ENCODE measurements at places on chromosomes 12 and 14.
A peak's percentile ranks its signal among the peaks of the same experiment; 100 is the strongest.

DNA sequence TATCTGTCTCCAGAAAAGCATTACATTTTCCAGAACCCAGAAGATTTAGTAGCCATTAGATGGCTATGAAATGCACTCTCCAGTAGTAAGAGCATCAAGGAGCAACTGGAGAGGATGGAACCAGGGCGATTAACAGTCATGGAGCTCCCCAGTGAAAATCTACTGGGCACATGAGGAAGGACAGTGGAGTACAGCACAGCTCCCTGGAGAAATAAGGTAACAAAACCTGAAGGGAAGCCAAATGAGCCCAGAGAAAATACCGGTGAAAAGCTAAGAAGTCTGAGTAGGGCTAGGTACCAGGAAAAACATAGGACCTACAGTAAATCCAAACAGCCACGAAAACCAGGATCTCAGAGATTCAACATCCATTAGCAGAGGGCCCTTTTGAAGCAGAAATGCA is 21.6 kb downstream of the SOX5 start:
- DNase-seq = no peak

GRCh38 chr14:104794993-104795780 is at the start of gene AKT1:
Gene AKT1, minus strand, starts transcription at chr14:104795748. Its CDS starts 3,105 bp downstream, at chr14:104792643.
- DNase-seq = no peak

DNA sequence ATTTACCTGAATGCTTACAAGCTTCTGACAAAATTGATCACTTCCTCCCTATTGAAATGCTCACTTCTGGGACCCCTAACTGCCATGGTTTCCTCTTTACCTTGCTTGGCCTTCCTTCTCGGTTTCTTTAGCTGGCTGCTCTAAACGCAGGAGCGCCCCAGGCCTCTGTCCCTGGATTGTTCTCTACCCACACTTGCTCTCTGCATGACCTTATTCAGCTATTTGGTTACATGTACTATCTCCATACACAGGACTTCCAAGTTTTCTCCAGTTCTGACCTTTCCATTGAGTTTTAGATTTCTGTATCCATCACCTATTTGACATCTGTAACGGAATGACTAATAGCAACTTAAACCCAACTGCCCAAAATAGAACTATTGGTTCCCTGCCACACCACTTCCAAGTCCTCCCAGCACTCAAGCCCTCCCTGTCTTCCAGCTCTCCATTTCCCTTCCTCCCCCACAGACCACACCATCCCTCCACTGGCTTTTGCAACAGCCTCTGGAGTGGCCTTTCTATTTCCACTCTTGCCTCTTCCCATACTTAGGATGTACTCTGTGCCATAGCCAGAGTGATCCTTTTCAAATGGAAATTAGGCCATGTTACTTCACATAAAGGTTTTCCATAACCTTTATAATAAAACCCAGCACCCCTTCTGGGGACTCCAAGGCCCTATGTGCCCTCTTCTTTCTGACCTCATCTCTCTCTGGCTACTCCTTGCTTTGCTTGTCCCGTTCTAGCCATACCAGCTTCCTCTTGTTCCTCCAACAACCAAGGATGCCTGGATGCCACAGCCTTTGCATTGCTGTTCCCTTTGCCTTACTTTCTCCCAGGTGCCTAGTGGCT is 202.2 kb downstream of the AEBP2 start:
- DNase-seq = no peak

DNA sequence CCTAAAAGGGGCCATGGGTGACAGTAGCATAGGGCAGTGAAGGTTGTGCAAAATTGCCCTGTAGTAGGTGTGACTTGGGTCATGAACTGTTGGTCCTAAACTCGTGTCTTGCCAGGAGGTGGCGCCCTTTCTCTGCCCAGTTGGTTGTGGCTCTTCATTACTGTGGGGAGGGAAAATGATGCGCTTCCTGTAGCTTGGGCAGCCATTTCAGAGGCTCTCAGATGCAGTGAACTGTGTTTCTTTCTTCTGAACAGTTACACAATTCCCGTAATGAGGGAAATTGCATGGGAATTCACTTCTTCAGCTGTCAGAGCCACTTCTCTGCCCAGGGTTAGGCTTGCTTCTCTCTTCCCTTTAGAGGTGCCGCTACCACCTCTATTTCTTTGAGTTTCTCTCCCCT is 148.1 kb upstream of the NRXN3 start:
- DNase-seq = no peak

DNA sequence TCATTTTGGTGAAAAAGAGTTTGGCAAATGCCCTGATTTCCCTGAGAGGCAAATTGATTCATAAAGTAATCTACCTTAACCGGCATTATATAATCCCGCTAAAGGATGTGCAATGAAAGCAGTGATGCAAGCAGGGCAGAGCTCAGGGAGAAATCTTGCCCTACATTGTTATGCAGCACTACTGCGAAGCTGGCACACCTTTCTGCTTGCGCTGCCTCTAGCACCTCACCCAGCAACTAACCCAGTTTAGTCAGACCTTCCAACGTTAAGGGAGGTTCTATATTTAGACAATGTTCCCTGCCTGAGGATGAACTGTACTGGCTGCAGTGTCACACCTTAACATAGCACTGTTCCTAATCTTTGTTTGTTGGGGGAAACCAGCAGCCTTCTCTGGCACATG is 60.8 kb upstream of the CCDC196 start:
- DNase-seq = no peak

GRCh38 chr12:104535369-104535768 is 78.6 kb downstream of the CHST11 start:
- no peak for DNase-seq

DNA sequence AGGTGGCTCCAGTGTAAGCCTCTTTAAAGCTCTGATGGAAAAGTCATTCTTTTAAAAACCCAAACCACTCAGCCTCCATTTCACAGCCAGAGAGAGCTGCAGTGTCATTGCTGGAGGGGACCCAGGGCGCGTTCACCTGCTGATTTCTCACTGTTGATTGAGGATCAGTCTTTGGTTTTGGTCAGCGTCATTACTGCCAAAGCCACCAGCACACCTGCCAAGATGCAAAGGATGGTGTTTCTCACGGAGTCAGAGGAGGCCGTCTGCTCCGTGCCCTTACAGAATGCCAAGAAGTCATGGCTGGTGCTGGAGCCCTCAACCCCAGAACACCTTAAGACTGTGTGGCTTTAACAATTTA is 32.8 kb upstream of the BATF start:
- no peak for DNase-seq

GRCh38 chr14:94595912-94596311 is 14.7 kb downstream of the SERPINA5 start:
- DNase-seq = no peak

- DNase-seq = no peak
Observed at GRCh38 chr14:94853920-94854319, 84.0 kb upstream of the GSC start.

DNA sequence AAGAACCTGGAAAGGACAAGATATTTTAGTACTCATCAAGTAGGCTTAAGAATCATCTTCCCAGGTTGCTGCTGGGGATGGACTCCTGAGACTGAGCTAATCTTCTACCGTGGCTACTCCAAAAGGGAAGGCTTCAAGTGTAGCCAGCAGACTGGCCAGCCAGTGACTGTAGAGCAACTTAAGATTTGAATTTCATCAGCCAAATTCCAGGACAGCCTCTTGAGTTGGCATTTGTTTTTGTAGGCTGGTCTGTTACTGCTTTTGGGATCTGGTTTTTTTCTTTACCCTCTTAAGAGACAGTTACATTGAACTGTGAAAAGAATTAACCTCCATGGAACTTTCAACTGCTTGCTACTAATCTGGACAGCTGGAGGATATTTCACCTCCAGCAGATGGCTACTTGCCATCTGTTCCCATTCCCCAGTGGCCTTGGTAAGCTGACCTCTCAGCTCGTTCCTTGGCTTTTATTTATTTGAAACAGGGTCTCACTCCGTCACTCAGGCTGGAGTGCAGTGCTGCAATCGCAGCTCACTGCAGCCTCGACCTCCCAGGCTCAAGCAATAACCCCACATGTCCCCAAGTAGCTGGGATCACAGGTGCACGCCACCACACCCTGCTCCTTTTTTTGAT is 20.7 kb downstream of the VTI1B start:
- DNase-seq = no peak

DNA sequence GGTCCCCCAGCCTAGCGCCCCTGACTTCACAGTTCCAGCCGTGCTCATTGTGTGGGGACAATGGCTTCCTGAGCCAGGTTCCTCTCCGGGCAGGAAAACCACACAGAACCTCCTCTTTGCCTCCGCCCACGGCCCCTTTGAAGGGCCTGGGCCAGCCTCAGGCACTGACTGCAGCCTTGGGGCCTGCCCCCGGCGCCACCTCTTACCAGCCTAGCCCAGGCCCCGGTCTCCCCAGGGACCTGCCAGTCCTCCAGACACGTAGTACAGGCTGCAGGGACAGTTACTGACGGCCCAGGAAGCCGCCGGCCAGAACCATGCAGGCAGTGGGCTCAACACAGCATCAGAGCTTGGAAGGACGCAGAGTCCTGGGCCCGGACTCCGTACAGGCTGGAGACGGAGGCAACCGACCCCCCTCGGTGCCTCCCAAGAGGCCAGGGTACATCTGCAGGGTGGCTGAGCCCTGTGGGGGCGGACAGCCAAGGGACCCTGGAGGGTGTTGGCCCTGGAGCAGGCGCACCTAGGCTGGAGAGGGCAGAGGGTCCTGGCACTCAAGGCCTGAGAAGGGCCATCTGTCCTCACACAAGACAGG is 20.9 kb upstream of the NUDT14 start:
- DNase-seq = no peak

DNA sequence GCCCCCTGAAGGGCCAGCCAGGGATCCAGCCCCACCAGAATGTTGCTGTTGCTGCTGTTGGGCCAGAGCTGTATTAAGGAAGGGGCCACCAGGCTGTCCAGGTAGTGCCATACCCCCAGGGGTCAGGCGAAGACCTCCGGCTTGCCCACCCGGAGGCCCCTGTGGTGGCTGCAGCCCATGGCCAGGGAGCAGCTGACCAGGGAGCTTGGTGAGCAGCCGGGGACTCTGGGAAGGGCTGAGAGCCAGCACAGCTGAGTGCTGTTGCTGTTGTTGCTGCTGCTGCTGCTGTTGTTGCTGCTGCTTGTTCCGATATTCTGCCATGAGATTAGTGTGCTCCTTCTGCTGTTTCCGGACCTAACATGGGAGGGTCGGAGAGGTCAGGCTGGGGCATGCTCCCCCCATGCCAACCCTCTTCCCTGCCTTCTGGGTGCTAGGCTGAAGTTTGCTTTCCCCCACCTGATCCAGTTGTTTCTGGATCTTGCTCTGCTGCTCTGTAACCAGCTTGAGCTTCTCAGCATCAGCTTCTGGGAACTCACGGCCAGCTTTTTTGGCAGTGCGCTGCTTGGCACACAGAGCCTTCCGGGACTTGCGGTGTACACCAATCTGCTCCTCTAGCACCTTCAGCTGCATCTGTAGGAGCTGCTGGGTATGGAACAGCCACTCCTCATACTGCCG is 15.2 kb upstream of the PRKAG1 start:
- no peak for DNase-seq

- no peak for DNase-seq
Observed at GRCh38 chr12:24709216-24709615, 239.7 kb downstream of the BCAT1 start.

DNA sequence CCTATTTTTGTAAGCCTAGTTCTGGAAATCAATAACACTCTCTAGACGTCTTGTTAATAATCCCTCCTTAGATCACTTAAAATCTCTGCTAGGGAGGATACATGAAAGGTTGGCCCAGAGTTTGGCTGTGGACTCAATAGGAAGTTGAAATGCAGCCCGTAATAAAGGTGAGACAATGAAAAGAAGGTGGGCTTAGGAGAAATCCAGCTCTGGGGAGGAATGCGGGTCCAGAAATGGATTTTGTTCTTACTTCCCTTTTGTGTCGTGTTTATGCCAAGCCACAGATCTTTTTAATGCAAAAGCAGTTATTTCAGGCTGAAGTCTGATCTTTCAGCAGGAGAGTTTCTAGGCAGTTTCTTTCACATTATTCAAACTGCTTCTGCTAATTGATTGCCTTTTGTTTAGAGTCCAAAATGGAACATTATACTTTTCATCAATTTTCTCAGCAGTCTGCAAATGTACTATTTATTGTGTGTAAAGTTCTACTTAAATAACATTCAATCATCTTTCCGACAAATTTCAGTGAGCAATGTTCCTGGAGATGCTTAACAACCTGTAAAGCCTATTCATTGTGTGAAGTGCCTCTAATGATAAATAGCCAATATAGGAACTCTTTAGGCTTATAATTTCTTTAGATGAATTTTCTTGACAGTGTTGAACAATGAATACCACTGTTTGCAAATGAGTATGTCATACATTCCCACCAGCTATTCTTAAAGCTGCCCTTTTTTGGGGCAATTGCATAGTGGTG is 252.9 kb upstream of the KRR1 start:
- DNase-seq = no peak

GRCh38 chr12:83102499-83102898 is 415.8 kb downstream of the TMTC2 start:
- no peak for DNase-seq

- DNase-seq = no peak
Observed at GRCh38 chr14:55949708-55950107, 168.5 kb upstream of the PELI2 start.

DNA sequence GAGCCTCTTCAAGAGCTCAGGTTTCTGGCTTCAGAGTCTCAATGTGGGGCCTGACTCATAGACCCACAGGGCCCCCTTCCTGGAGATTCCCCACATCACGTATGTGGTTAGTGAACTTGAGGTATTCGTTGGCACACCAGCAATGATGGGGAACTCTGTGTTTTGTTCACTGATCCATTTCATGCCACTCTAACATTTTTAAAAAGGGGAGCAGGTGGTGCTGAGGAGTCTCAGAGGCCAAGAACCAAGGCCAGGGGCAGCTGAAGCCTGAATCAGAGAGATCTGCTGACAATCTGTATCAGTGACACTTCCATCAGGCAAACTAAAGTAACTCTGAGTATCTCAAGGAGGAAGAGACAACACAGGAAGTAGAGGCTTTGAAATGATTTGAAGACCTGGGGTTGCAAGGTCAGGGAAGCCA is 323.4 kb downstream of the VRK1 start:
- peak; percentile 43 for DNase-seq

GRCh38 chr14:72401101-72401625 is 468.9 kb downstream of the RGS6 start:
- no peak for DNase-seq

DNA sequence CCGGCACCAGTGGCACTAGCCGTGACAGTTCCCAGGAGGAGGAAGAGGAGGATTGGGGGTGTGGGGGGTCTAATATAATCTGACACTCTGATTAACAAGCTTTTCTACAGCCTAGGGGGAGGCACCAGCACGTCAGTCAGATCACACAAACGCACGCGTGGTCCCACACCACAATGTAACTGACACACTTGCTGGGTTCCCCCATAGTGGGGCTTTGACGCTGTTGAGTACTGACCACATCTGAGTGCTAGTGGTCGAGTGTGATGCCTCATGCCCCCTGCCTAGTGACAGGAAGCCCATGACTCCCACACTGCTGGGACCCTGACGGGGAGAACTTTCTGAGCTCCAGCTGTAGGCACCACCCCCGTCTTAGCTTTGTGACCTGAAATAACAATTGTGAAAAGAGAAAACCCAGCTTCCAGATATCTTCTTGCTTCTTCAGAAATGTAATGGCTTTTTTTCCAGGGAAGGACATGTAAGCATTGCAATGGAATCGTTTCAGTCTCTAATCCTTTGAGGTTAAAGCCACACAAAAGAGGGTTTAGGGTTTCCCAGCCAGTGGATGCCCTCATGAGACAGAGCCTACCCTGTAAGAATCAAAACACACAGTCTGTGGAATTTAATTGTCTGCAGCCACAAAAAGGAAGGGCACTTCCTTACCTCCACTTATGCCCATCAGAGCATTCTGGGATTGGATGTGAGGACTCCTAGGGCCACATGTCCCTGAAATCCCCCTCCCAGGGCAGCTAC is 183.9 kb downstream of the PIWIL1 start:
- no peak for DNase-seq

All from CD4-positive, alpha-beta T cell treated with Interleukin-4 for 4 hours (primary cell).